Sigmoid colon (tissue), 7 donors: ENCODE measurements at places on chromosomes 6 and 20.

- no peak for DNase-seq
These were observed 2.0 kb upstream of the GTSF1L start for GRCh38 chr20:43728686-43729255.

DNA sequence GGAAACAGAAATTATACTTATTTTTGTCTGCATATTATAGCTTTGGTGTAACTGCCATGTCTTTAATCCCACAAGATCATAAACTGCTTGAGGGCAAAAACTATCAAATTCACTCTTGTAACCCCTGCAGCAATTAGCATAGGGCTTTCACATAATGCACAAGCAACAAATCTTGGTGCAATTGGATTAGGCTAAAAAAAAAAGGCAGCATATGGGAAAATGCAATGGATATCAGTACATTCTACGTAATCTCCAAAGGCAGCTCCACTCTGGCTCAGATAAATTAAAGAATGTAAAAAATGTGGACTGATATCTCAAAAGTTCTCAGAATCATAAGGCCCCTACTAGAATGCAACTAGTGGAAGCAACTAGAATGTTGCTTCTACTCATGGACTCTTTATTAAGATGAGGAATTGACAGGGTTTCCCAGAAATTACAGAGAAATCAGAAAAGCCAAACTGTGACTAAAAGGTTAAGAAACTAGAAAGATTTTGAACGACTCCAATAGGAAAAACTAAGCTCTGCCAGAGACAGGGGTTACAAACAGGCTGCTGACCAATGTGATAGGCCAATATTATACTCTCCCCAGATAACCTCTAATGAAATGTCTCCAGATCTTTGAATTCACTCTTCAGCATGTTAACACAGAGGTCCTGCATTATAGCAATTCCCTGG lies 55.0 kb downstream of the FILIP1 start:
- DNase-seq: no peak

- DNase-seq: no peak
These were observed 300.3 kb upstream of the ID4 start for GRCh38 chr6:19536838-19537237.

GRCh38 chr6:115524821-115525220 lies 535.9 kb downstream of the FRK start:
- DNase-seq: no peak
